Aorta (tissue), 5 donors: ENCODE measurements at places on chromosomes 1 and 21. TPM values are rescaled to one million over a fixed set of nuclear protein-coding genes. Genes with fewer than 3 reads are reported as not detected.

Gene CASQ1
- total RNA-seq, result 1.6 TPM

Gene PRKAA2
- 6.9 TPM for total RNA-seq

Gene SLC22A15
- total RNA-seq, result 6.6 TPM

DNA sequence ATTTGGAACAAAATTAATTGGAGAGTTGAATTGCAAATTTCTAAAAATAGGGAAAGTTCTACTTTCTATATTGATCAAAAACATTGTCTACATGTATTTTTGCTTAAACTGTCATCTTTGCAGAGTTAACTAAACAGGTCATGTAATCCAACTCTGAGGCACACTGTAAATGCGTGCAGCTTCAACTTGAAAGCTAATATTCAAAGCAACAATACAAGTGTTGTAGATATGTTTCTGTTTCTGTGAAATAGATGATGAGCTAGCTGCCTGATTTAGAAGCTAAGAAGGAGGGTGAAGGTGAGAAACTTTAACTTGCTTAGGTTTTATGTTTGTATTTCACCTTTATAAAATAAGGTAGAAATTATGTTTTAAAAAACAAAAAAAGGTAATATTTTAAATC is 77.2 kb downstream of the IVNS1ABP start:
- H3K27ac ChIP-seq, result no peak overlapping the region
- no peaks in the 10 kb centered on the region for H3K4me1 ChIP-seq
- H3K27me3 ChIP-seq, result no peaks in the 10 kb centered on the region
- H3K4me3 ChIP-seq, result no peak overlapping the region
- H3K36me3 ChIP-seq, result no peaks in the 10 kb centered on the region

GRCh38 chr1:156828400-156829124 is 11.9 kb upstream of the SH2D2A start:
- H3K4me1 ChIP-seq, result no peaks in the 10 kb centered on the region
- no peaks in the 10 kb centered on the region for H3K27me3 ChIP-seq

GRCh38 chr1:61207416-61207815 is 125.1 kb downstream of the NFIA start:
- no peak overlapping the region for H3K27ac ChIP-seq
- DNase-seq, result no peak
- H3K36me3 ChIP-seq, result no peaks in the 10 kb centered on the region
- H3K4me1 ChIP-seq, result peaks cover 10% of the 10 kb centered on the region

DNA sequence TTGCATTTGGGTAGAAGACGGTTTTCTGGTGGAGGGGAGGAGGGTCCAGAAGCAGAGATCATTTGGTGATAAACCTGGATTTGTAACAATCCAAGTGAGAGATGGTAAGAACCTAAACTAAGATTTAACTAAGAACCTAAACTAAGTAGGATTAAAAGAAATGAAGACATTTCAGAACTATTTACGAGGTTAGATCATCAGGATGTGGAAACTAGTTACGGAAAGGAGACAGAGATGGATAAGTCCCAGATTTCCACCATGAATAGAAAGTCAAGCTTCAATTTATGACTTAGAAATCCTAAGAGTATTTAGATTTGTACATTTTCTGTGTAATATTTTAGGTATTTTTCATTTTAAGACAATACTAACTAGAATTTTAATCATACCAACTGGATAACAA is 86.3 kb downstream of the SEC16B start:
- H3K36me3 ChIP-seq, result no peaks in the 10 kb centered on the region
- H3K27me3 ChIP-seq, result no peaks in the 10 kb centered on the region
- H3K27ac ChIP-seq, result no peak overlapping the region
